ENCODE measurements at places on chromosomes 5 and 9.
A peak's percentile ranks its signal among the peaks of the same experiment; 100 is the strongest.

- DNase-seq = no peak
Measured at GRCh38 chr5:146082798-146083197, 22.6 kb downstream of the PLAC8L1 start.

- DNase-seq = peak; percentile 50
Measured at GRCh38 chr9:69549310-69550202, 122.6 kb downstream of the APBA1 start.

GRCh38 chr5:138573949-138574670, 1.1 kb downstream of the HSPA9 start:
- DNase-seq = no peak

DNA sequence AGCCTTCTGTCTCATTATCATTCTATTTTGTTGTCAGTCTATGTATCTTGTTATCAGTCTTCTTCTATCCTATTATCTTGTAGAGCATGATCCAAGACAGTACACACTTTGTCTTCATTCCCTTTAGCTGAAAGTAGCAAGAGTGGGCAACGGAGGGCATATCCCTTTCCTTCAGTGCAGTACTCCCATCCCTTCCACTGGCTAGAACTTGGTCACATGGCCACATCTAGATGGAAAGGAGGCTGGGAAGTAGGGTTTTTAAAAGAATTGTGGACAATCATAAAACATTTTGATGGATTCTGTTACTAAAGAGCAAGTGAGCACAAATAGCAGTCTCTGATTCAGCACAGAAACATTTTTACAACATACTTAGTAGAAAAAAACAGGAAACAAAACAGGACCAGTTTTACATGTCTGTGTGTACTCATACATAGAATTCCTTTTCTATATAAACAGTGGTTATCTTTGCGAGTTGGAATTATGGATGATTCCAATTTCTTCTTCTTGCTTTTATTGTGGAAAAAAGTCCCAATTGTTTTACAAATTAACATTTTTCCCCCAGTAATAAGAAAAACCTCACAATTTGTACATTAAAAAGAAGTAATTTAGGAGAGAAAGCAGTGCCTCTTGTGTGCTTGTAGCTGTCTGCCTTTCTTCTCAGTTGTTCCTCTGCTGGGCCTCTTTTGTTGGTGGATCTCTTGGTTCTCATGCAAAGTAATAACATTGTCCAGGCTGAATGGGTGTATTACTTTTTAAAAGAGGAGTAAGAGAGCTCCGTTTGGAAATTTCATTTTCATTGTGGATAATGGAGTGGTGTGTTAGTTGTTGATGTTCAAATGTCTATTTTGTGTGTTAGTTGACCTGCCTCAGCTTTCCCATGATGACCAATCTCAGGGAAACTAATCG, 410.9 kb upstream of the TRPC7 start:
- DNase-seq = no peak

- no peak for DNase-seq
Measured at GRCh38 chr9:125700791-125701190, 6.2 kb downstream of the MAPKAP1 start.

DNA sequence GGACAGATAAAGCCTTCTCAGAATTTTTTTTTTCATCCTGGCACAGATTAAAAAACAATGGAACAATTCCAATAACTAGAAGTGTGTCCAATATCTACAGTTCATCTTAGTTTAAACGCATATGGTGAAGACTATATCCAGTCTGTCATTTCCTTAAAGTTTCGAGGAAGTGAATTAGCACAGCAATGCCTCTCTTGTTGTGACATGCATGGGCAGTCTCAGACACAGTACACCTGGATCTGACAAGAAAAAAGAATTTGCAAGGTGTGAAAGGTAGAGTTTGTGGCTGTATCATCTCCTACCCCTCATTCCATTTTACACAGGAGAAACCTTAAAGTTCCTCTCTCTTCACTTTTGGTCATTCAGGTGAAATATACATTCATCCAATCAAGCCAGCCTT, 100.6 kb upstream of the ADAMTS19 start:
- DNase-seq = no peak

GRCh38 chr9:70315389-70315788, 56.6 kb downstream of the SMC5 start:
- DNase-seq = no peak

GRCh38 chr5:171593976-171594375, 174.5 kb downstream of the FGF18 start:
- peak; percentile 0 for DNase-seq

GRCh38 chr9:112280904-112281303, 52.5 kb downstream of the PTBP3 start:
- DNase-seq = no peak

- DNase-seq = no peak
Measured at GRCh38 chr5:98050583-98050982, 722.9 kb upstream of the RGMB start.

All from NCI-H82 (cell line).